ENCODE measurements at places on chromosomes 3 and 15. TPM values are rescaled to one million over a fixed set of nuclear protein-coding genes. Genes with fewer than 3 reads are reported as not detected.

DLG1 gene
- total RNA-seq: 107 TPM

GOLGA8K gene
- 0.46 TPM for total RNA-seq

SKOR1 gene
- total RNA-seq: 0.07 TPM

FILIP1L gene
- total RNA-seq: 35.6 TPM

PAK2 gene
- total RNA-seq: 70.9 TPM

GPR62 gene
- total RNA-seq: 0.07 TPM

Measured in pulmonary artery endothelial cell (primary cell).